ENCODE measurements at places on chromosomes 13 and 19.

DNA sequence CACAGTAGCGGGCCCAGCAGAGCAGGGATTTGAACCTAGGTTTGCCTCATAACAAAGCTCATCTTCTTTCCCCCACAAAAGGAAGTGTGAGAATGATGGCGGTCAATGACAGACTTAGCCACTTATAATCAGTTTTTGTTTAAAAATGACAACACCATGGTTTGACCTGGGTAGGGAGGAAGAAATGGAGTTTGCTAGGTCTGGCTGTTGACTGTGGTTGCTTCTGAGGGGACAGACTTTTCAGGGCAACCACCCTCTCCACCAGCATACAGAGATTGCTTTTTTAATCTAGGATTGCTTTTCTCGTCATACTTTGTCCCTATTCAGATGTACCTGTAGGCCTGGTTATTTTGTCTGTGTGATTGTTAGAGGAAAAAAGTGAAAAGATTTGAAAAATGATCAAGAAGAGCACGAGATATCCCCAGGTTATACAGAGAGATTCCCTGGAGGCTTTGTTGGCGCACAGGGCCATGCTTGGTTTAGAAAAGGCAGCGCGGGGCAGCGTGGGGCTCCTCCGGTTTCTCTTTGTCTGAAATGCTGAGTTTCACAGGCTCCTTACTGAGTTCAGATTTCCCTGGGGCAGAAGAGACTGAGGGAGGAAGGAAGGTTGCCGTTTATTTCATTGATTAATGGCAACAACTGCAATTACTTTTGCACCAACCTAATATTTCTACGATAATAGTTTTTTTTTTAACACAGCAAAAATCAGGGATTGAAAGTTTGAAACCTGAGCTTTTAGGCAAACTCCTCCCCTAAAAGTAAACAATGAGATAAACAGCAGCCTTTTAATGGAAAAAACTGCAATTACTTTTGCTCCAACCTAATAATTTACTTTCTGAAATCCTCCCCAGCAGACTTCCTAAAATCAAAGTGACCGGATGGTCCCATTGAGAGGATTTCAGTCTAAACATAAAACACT, 97.0 kb upstream of the RNF113B start:
- DNase-seq = no peak

GRCh38 chr13:108940121-108940520, 310.7 kb downstream of the MYO16 start:
- peak; percentile 54 for DNase-seq

DNA sequence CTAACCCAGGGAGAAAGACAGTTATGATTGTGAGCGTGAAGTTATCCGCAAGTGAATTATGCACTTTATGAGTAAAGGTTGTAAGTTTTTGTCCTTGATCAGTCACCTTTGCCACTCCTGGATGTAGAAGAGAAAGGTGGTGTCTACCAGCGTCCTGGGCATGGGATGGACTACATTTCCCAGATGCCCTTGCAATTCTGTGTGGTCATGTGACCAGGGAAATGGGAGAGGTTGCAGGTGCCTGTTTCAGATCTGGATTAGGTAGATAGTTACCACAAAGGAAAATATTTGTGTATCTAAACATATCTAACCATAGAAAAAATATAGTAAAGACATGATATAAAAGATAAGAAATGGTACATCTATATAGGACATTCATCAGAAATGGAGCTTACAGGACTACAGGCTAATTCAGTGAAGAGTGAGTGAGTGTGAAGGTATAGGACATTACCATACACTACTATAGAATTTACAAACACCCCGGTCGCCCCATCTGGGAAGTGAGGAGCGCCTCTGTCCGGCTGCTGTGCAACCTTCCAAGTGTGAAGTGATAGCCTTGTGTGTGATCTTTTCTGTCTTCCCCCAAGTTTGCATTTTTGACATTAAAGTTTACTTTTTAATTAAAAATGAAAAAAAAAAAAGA, 51.6 kb upstream of the CACNA1A start:
- DNase-seq = no peak

- no peak for DNase-seq
These were observed 129.8 kb downstream of the URI1 start for GRCh38 chr19:30071871-30072270.

DNA sequence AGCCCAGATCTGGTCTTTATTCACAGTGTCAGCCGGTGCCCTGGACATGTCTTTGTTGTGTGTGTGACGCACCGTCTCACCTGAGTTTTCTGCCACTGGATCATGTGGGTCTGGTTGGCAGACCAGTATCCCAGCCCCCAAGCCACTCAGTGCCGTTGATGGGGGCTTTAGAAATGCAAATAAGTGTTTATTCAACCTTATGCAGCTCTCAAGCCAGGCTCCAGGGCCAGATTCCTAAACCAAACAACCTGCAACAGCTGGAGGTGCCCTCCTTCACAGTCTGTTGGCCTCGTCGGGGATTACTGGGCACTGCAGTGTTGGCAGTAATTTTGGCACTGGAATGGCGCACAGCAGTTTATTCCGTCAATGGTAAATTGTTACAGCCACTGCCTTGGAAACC, 21.6 kb downstream of the FAM124A start:
- no peak for DNase-seq
